ENCODE measurements at places on chromosomes 2 and 18. TPM values are rescaled to one million over a fixed set of nuclear protein-coding genes. Genes with fewer than 3 reads are reported as not detected.

- H3K27ac ChIP-seq = no peak overlapping the region
- peaks cover 52% of the 10 kb centered on the region for H3K27me3 ChIP-seq
- no peaks in the 10 kb centered on the region for H3K4me1 ChIP-seq
- no peaks in the 10 kb centered on the region for H3K36me3 ChIP-seq
- no peak overlapping the region for H3K4me3 ChIP-seq
- no peak for DNase-seq
These were observed 23.5 kb downstream of the TRPM8 start for GRCh38 chr2:233940376-233941276.

GRCh38 chr2:175698061-175698460, 304.0 kb downstream of the LNPK start:
- H3K4me1 ChIP-seq = no peaks in the 10 kb centered on the region
- no peak overlapping the region for H3K4me3 ChIP-seq
- DNase-seq = no peak
- no peak overlapping the region for H3K27ac ChIP-seq
- H3K36me3 ChIP-seq = no peaks in the 10 kb centered on the region

DNA sequence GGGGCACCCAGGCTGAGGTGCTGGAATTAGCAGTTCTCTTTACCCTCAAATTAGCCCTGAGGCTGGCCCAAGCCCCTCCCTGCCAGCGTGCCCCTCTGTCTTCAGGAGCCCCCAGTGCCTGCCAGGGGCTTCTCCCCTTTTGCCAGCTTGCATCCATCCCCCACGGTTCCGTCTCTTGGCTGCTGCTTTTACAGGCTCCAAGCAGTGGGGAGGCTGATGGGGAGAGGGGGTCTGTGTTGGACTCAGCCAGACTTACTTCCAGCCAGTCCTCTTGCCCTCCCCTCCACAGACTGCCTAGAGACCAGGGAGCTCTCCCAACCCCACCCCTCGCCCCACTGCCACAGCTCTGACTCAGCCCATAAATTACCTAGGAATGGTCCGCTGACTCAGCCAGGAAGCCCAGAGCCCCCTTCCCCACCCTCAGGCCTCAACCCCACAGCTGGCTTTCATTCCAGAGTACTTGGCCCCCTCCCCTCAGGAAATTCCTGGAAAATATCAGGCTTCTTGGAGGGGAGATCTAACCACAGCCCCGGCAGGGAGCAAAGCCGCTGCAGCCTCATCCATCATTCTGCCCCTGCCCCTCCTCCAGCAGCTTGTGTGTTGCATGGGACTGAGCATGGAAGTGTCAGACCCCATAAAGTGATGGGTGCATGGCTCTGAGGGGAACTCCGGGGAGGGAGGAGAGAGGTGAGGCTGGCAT, 184.6 kb downstream of the ZFP36L2 start:
- DNase-seq = no peak
- H3K27me3 ChIP-seq = peaks cover 2% of the 10 kb centered on the region
- no peak overlapping the region for H3K4me3 ChIP-seq
- H3K27ac ChIP-seq = no peak overlapping the region
- H3K4me1 ChIP-seq = peaks cover 13% of the 10 kb centered on the region

- no peaks in the 10 kb centered on the region for H3K36me3 ChIP-seq
- no peak overlapping the region for H3K4me3 ChIP-seq
- H3K27me3 ChIP-seq = peaks cover 5% of the 10 kb centered on the region
- no peak for DNase-seq
- no peak overlapping the region for H3K27ac ChIP-seq
These were observed 30.6 kb downstream of the CFAP221 start for GRCh38 chr2:119574864-119575263.

GRCh38 chr18:74520096-74520833, 14.0 kb upstream of the CNDP1 start:
- no peaks in the 10 kb centered on the region for H3K27me3 ChIP-seq
- no peak overlapping the region for H3K4me3 ChIP-seq
- peak overlapping the region; percentile 30 for H3K27ac ChIP-seq
- H3K4me1 ChIP-seq = no peaks in the 10 kb centered on the region
- DNase-seq = no peak

DNA sequence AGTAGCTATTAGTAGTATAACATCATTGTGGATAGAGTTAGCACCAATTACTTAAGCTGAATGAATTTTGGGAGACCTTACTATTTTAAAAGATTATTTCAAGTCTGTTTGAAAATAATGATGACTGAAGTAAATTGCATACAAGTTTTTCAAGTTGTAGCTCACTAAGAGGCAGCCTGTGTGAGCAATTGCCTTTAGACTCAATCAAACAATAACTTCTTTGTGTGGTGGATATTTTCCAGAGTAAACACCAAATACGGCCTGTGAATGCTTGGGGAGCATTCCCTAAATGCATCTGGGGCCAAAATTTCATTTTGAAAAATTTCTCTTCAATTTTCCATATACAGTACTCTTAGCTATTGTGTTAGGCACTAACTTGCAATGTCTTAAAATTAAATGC, 7.9 kb downstream of the SERPINB12 start:
- no peak for DNase-seq
- no peaks in the 10 kb centered on the region for H3K4me1 ChIP-seq
- H3K27ac ChIP-seq = no peak overlapping the region
- peaks cover 42% of the 10 kb centered on the region for H3K27me3 ChIP-seq
- no peak overlapping the region for H3K4me3 ChIP-seq

- H3K4me1 ChIP-seq = peaks cover 10% of the 10 kb centered on the region
- no peak for DNase-seq
- peaks cover 30% of the 10 kb centered on the region for H3K27me3 ChIP-seq
- no peaks in the 10 kb centered on the region for H3K36me3 ChIP-seq
- H3K4me3 ChIP-seq = no peak overlapping the region
These were observed 335.8 kb downstream of the AGPS start for GRCh38 chr2:177728399-177728765.

GRCh38 chr2:200185628-200186000, 120.9 kb upstream of the SPATS2L start:
- H3K27ac ChIP-seq = no peak overlapping the region
- no peak overlapping the region for H3K4me3 ChIP-seq
- DNase-seq = no peak
- H3K27me3 ChIP-seq = peaks cover 41% of the 10 kb centered on the region
- H3K36me3 ChIP-seq = no peaks in the 10 kb centered on the region

DNA sequence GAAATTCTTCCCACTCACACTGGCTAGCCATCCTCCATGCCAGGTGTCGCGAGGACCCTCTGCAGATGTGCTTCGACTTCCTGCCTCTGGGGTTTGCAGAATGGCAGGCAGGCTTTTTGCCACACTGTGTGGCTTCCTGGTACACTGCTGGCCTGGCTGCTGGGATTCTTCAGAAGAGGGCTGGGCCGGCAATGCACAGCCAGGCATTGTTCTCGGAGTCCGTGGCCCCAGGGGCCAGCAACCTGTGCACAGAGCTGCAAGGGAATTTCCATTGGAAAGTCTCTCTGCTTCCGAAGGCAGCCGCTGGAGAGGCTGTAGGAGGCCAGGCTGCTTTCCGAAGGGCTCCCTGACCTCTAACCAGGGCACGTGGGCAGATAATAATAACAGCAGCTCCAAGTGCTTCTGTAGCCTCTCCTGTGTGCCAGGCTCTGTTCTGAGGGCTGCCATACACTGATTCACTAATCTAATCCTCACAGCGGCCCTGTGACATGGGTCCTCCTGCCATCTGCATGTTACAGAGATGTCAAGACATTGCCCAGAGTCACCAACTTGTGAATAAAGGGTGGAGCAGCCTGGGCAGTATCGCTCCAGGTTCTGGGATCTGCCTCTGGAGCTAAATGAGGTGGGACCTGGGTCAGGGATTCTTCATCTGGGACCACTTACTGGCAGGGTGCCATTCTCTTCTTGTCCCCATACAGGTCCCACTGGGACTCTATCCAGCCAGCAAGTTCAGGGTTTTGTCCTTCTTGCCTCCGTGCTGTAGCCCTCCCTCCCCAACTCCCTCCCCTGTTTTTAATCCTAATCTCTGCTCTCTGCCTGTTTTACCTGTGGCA, 5.0 kb downstream of the LDLRAD4 start:
- H3K4me1 ChIP-seq = peaks cover 24% of the 10 kb centered on the region
- H3K27ac ChIP-seq = no peak overlapping the region
- peaks cover 9% of the 10 kb centered on the region for H3K27me3 ChIP-seq
- no peak overlapping the region for H3K4me3 ChIP-seq

- peak overlapping the region; percentile 43 for H3K4me3 ChIP-seq
- no peaks in the 10 kb centered on the region for H3K36me3 ChIP-seq
- no peak for DNase-seq
- H3K4me1 ChIP-seq = peaks cover 23% of the 10 kb centered on the region
These were observed 24.3 kb upstream of the ID2 start for GRCh38 chr2:8657423-8658062.

WDR43 gene
- total RNA-seq = 54.3 TPM

GRCh38 chr2:72415241-72415661, 267.6 kb upstream of the CYP26B1 start:
- no peaks in the 10 kb centered on the region for H3K27me3 ChIP-seq
- H3K4me1 ChIP-seq = no peaks in the 10 kb centered on the region
- DNase-seq = no peak
- no peak overlapping the region for H3K27ac ChIP-seq
- no peaks in the 10 kb centered on the region for H3K36me3 ChIP-seq
- no peak overlapping the region for H3K4me3 ChIP-seq

DNA sequence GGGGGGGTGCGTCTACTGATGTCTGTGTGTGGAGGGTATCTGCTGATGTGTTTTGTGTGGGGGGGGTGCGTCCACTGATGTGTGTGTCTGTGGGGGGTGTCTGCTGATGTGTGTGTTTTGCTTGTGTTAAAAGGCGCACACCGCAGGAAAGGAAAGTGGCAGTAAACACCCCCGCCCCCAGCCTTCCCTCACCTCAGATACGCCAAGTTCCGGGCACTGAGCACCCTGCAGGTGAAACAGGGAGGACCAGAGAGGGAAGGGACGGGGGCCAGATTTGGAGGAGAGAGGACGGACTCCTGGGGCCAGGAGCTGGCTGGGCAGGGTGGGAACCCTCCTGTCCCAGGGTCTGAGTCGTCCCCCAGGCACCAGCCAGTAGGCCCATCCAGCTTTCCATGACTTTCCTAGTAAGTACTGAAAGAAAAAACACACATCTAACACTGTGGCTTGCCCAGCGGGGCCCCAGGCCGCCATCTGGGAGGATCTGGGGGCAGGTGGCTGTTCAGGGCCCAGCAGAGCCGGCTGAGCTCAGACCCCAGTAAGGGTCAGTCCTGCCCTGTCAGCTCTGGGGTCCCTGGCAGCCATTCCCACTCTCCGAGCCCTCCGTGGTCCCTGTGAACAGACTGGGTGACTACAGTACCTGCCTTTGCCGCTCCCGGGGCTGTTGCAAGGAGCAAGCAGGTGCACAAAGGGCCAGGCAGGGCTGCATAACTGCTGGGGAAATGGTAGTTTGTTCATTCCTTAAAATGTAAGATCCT, 126.9 kb downstream of the NFATC1 start:
- H3K4me1 ChIP-seq = peaks cover 45% of the 10 kb centered on the region
- peak overlapping the region; percentile 79 for H3K4me3 ChIP-seq
- DNase-seq = peak; percentile 66
- H3K27ac ChIP-seq = peak overlapping the region; percentile 98

DUSP2 gene
- total RNA-seq = 50.2 TPM

- no peak for DNase-seq
- peak overlapping the region; percentile 9 for H3K4me3 ChIP-seq
- peaks cover 79% of the 10 kb centered on the region for H3K4me1 ChIP-seq
- peaks cover 53% of the 10 kb centered on the region for H3K36me3 ChIP-seq
- H3K27me3 ChIP-seq = no peaks in the 10 kb centered on the region
- H3K27ac ChIP-seq = peak overlapping the region; percentile 46
These were observed 29.0 kb downstream of the TRABD2A start for GRCh38 chr2:84851876-84852275.

- H3K36me3 ChIP-seq = peaks cover 5% of the 10 kb centered on the region
- H3K27me3 ChIP-seq = no peaks in the 10 kb centered on the region
- no peaks in the 10 kb centered on the region for H3K4me1 ChIP-seq
- H3K27ac ChIP-seq = no peak overlapping the region
- H3K4me3 ChIP-seq = no peak overlapping the region
These were observed 250.9 kb downstream of the OTX1 start for GRCh38 chr2:63301481-63301880.

GRCh38 chr18:78764544-78764943, 215.1 kb upstream of the SALL3 start:
- H3K36me3 ChIP-seq = no peaks in the 10 kb centered on the region
- peaks cover 2% of the 10 kb centered on the region for H3K27me3 ChIP-seq
- H3K27ac ChIP-seq = no peak overlapping the region
- no peak overlapping the region for H3K4me3 ChIP-seq
- no peak for DNase-seq

DNA sequence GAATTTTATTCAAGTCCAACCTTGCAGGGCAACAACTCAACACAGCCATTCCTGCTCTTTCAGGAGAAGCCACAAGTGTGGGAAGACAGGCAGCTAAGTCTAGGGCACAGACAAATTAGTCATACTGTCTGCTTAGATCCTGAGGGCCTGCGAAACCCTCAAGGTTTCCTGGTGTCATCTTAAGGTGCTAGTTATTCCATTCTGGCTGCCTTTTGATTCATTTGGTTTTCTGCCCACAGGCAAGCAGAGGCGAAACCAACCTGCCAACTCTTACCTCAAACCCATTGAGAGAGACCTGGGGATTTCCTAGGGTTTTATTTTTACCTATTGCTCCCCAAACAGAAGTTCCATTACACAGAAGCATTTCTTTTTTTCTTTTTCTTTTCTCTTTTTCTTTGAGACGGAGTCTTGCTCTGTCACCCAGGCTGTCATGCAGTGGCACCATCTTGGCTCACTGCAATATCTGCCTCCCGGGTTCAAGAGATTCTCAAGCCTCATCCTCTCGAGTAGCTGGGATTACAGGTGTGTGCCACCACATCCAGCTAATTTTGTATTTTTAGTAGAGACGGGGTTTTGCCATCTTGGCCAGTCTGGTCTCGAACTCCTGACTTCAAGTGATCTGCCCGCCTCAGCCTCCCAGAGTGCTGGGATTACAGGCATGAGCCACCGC, 23.7 kb upstream of the SCYGR1 start:
- H3K27ac ChIP-seq = no peak overlapping the region
- peaks cover 30% of the 10 kb centered on the region for H3K4me1 ChIP-seq
- no peak for DNase-seq
- no peaks in the 10 kb centered on the region for H3K36me3 ChIP-seq

- H3K4me1 ChIP-seq = peaks cover 11% of the 10 kb centered on the region
- no peaks in the 10 kb centered on the region for H3K36me3 ChIP-seq
- H3K27ac ChIP-seq = no peak overlapping the region
- peaks cover 4% of the 10 kb centered on the region for H3K27me3 ChIP-seq
- no peak for DNase-seq
These were observed 17.5 kb downstream of the YPEL5 start for GRCh38 chr2:30164131-30164925.

AMER3 gene
- not detected for total RNA-seq

Data from activated naive CD8-positive, alpha-beta T cell treated with anti-CD3 and anti-CD28 coated beads, Interleukin-2, amount 10 ng/mL, durations not matched to agents 7 days and 5 days (primary cell).